B cell (primary cell): ENCODE measurements at places on chromosomes 13 and 19. TPM values are rescaled to one million over a fixed set of nuclear protein-coding genes. Genes with fewer than 3 reads are reported as not detected.

DNA sequence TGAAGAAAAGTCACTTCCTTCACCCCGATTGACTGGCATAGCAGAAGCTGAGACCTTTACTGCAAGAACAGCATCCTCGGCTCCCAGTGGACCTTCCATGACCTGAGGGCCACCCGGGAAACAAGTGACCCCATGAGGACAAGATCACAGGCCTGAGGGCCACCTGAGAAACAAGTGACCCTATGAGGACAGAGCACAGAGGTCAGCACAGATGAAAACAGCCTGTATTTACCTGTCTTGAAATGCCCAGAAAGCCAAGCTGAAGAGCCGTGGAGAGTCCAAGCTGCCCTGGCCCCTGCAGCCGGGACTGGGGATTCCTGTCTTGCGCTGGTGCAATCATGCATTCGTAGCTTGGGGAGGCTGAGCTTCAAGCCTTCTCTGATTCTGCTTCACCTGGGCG, 114.2 kb upstream of the SPACA7 start:
- no peak overlapping the region for H3K27ac ChIP-seq
- no peaks in the 10 kb centered on the region for H3K36me3 ChIP-seq
- no peak for DNase-seq
- no peaks in the 10 kb centered on the region for H3K4me1 ChIP-seq

DNA sequence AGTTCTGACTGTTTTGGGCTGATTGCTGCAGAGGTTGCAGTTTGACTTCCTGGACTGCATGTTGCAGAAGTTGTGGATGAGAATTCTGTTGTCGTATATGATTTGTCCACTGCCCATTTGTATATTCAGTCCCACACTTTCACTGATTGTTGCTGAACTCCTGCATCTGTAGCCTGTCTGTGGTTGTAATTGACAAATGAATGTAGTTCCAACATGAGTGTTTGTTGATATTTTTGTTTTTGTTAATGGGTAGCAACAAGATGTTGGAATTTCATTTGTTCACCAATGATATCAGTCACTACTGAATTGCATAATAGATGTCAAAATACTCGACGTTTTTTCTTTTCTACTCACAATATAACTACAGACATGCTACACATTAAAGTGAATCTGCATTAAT, 533.9 kb downstream of the DCT start:
- H3K36me3 ChIP-seq = no peaks in the 10 kb centered on the region
- no peak overlapping the region for H3K27ac ChIP-seq
- no peak for DNase-seq
- no peaks in the 10 kb centered on the region for H3K4me1 ChIP-seq
- no peaks in the 10 kb centered on the region for H3K27me3 ChIP-seq
- no peak overlapping the region for H3K4me3 ChIP-seq

DNA sequence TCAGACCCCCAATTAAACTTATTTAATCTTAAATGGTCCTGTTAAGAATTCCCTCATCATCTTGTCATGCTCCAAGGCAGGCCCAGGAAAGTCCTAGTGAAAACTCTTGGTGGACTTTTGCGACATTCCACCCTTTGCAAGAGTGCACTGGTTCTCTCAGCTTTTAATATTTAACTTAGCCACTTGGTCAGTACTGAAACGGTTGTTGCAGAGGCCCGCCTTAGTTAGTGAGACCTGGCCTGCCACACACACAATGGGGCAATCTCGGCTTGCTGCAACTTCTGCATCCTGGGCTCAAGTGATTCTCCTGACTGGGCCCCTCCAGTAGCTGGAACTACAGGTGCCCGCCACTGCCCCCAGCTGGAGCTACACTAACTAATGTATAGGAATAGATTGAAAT, 1366.0 kb downstream of the UQCRFS1 start:
- no peaks in the 10 kb centered on the region for H3K4me1 ChIP-seq
- DNase-seq = no peak
- no peaks in the 10 kb centered on the region for H3K27me3 ChIP-seq
- H3K4me3 ChIP-seq = no peak overlapping the region
- H3K27ac ChIP-seq = no peak overlapping the region

- peak; percentile 79 for DNase-seq
- H3K4me1 ChIP-seq = peaks cover 51% of the 10 kb centered on the region
- no peaks in the 10 kb centered on the region for H3K27me3 ChIP-seq
- peaks cover 34% of the 10 kb centered on the region for H3K36me3 ChIP-seq
These were observed 919 bp downstream of the VAV1 start for GRCh38 chr19:6773323-6773931.

- H3K27me3 ChIP-seq = peaks cover 3% of the 10 kb centered on the region
- no peaks in the 10 kb centered on the region for H3K36me3 ChIP-seq
- no peak overlapping the region for H3K4me3 ChIP-seq
- no peaks in the 10 kb centered on the region for H3K4me1 ChIP-seq
These were observed 135.8 kb upstream of the KLF12 start for GRCh38 chr13:74270018-74270417.

GRCh38 chr13:92221916-92222315, 823.5 kb downstream of the GPC5 start:
- H3K4me3 ChIP-seq = no peak overlapping the region
- no peaks in the 10 kb centered on the region for H3K27me3 ChIP-seq
- DNase-seq = no peak
- H3K4me1 ChIP-seq = no peaks in the 10 kb centered on the region
- no peak overlapping the region for H3K27ac ChIP-seq
- no peaks in the 10 kb centered on the region for H3K36me3 ChIP-seq

- H3K27ac ChIP-seq = no peak overlapping the region
- no peaks in the 10 kb centered on the region for H3K4me1 ChIP-seq
- no peaks in the 10 kb centered on the region for H3K36me3 ChIP-seq
- H3K4me3 ChIP-seq = no peak overlapping the region
- no peaks in the 10 kb centered on the region for H3K27me3 ChIP-seq
These were observed 203.0 kb downstream of the POSTN start for GRCh38 chr13:37395544-37395943.

DNA sequence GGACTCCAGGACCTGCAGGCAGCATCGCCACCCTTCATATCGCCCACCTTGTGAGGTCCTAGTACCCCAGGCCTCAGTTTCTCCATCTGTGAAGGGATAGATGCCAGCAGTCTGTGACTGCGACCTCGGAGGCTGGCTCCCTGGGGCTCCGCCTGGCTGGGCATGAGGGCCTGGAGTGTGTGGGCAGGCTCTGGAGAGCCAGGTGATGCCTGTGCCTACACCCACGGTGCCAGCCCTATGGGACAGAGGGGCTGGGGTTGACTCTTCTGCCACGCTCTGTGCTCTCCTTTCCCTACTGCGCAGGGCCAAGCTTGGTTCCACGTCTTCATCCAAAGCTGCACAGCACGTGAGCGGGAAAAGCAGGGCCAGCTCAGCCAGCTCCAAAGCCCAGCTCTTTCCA, 26.0 kb upstream of the NFIC start:
- H3K27me3 ChIP-seq = peaks cover 9% of the 10 kb centered on the region
- no peak for DNase-seq
- peaks cover 8% of the 10 kb centered on the region for H3K4me1 ChIP-seq
- no peaks in the 10 kb centered on the region for H3K36me3 ChIP-seq
- no peak overlapping the region for H3K27ac ChIP-seq

Gene DHDH
- total RNA-seq = 0.64 TPM in 1 of 2 replicates, not detected in the other

Gene MAB21L1
- not detected in 2 replicates for total RNA-seq

Gene ZNF443
- 5.5 and 6.2 TPM in 2 replicates for total RNA-seq

Gene GPR18
- 17.6 and 19.1 TPM in 2 replicates for total RNA-seq

Gene MAMSTR
- total RNA-seq = 1.6 and 2.4 TPM in 2 replicates
